ENCODE measurements at places on chromosomes 2 and 18.

DNA sequence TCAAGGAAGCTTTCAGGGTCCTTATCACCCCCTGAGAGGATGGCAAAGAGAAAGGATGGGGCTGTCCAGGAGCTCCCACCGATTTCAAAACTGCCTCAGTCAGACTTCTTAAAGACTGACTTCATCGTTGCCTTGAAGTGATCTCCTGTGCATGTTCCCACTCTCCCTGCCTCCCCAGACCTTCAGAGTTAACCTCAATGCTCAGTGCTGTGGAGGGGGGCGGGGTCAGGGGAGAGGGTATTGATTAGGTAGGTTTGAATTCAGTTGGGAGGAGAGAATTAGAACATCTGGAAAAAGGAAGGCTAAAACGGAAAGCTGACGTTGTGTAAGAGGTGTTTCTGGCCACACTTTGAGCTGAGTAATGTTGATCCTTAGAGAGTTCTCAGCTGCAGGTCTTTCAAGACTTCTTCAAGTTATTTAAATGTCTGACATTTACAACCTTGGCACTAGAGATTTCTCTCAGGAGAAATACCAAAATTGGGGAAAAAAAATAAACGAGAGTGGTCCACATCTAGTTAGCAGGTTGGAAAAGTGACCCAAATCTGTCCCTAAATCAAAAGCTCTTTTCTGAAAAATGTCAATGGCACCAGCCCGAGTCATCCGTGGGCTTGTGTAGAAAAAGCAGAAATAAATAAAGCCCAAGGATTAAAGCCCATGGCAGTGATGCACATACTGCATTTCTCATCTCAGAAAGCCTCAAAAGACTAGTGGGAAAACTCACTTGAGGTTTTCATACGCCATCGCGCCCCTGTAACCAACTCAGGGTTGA lies 134.7 kb upstream of the EPAS1 start:
- no peak for DNase-seq

GRCh38 chr2:127118038-127118437 lies 11.1 kb upstream of the BIN1 start:
- DNase-seq, result no peak

GRCh38 chr2:78061301-78061700 lies 539.1 kb upstream of the LRRTM4 start:
- DNase-seq, result no peak

DNA sequence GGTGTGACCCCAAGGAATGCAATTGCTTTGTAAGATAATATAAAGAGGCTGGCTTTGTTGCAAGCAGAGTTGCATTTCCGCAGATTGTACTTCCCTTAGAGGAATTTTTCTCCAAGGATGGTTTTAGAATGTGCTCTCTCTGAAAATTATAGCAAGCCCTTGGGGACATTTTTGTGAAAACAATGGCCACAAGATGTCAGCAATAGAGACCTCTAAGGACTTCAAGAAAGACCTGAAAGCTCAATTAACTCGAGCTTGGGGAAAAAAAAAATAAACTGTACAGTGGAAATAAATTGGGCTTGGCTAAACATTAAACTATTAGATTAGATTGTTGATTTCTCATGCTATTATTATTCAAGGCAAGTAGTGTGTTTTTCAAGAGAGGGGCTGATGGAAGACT lies 81.3 kb upstream of the KYNU start:
- DNase-seq, result no peak

DNA sequence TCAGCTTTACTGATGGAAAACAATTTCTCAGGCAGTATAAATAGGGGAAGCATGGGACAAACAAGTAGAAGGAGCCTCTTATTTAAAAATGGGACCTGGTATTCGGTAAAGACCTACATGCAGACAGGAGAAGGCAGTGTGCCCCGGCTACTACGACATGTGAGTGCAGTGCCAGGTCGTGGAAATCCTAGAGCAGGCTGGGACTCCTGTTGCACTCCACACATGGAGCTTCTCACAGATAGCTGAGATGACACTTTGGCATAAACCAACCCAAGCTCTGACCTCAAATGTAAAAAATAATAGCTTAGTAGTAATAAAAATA lies 885 bp upstream of the DSEL start:
- no peak for DNase-seq

DNA sequence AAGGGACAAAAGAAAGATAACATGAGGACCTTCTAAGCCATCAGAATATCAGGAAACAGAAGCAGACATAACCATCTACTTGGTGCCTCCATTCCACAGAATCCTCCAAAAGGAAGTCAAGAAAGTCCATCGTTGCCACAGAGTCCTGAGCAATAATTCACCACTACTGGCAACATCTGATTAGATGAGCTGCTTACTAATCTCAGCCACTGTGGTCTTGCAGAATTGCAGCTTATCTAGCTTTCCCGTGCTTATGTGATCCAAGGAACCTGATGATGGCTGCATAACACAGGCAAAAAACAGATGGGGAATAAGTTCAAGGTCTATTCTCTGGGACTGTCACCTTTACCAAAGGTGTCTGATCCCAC lies 278.5 kb downstream of the AFF3 start:
- no peak for DNase-seq

DNA sequence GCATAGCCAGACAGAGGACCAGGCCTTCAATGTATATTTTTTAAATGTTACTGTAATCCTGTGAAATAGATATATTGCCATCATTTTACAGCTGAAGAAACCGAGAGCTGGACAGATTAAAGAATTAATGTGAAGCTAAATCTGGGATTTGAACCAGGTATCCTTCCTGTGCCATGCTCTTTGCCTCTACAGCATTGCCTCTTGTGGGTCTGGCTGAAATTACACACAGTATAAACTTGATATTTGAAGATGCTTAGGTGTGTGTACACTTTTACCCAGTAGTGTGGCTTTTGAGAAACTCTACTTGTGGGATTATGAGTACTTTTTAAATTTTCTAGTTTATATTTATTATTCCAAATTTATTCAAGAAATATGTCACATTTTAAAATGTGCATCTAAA lies 264.5 kb downstream of the CNTNAP5 start:
- no peak for DNase-seq

- DNase-seq, result no peak
These were observed 12.4 kb downstream of the IL1F10 start for GRCh38 chr2:113080134-113080533.

- DNase-seq, result no peak
These were observed 82.0 kb downstream of the SMAD7 start for GRCh38 chr18:48868468-48869466.

DNA sequence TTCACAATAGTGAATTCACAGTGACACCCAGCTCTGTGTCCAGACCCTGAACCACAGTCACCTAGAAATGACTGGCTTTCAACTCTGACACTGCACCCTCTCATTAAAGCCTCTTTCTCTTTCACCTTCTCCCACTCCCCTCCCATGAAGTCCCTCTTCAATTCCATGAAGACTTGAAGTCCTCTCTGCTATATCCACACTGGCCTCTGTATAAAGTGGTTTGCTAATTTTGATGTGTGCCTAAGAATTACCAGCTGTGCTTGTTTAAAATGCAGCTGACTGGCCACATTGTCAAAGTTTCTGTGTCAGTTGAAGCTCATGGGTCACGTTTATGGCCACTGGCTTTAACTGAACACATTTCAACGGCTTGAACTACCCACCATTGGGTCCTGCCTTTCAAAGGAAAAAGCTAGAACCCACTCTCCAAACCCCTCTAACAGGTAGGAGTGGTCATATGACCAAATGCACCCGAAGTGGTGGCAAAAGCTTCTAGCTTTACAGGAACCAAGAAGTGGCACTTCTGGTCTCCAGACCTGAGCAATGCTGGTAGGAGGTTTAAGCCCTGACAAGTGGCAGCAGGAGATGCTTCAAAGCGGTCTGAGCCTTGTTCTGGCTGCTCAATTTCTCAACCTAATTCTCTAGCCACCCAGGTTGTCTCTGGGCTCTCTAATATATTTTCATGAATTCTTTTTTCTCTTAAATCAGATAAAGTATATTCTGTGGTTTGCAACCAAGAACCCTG lies 34.2 kb downstream of the B4GALT6 start:
- DNase-seq, result no peak

DNA sequence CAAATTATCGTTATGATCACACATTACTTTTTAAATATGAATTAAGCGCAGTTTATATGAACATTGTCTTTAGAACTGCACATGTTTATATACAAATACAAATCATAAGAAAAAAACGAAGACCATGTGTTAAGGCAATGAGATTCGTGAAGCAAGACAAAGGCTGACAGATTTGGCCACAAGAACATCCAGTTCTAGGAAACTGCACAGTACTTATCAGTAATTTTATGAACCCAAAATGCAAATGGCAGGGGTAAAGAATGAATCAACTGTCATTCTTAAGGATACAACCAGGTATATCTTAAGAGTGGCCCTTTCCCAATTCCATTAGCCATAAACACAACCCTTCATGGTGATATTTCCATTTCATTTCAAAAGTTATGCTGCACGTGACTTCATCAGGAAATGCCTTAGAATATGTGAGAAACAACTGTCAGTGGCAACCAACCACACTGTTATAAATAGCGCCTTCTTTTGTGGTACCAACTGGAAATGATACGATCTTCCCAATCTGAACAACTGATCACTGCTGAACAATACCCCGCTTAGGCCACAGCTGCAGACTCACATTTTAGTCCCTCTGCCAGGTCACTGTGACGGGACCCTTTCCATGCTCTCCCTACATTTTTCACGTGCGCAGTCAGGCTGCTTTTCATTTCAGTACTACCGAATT lies 144.9 kb downstream of the L3MBTL4 start:
- DNase-seq, result no peak

- DNase-seq, result no peak
These were observed 101.8 kb downstream of the COL6A3 start for GRCh38 chr2:237312021-237312755.

DNA sequence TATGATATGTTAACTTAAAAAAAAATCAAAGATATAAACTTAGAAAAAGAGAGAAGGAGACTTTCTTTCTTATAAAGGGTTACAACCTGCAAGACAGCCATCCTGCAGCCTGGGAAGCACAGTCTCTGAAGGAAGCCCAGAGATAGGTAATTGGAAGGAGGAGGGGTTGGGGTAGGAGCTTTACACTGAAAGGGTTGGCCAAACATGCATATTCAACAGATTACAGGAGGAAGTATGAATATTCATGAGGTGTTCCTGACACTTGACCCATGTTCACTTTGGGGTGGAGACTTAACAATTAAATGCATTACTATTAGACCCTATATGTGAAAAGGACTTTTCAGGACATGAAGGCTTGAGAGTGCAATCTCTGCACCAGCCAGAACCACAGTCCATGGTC lies 71.7 kb upstream of the CDH2 start:
- DNase-seq, result no peak

DNA sequence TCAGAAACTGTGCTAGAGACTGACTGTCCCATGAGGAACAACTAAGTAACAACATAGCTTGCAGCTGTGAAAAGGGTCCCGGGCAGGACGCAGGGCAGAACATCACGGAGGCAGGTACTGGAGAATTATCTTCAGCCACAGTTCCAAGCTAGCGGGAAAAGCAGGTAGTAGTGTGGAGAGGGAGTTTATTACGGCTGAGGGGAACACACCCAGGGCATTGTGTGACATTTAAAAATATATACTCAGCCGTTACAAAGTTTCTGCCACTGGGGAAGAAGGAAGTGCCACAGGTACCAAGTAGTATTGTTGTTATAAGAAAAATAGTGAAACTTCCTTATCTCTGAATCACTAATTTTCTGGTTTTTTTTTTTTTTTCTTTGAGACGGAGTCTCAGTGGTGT lies 179.6 kb downstream of the LAMA1 start:
- no peak for DNase-seq

DNA sequence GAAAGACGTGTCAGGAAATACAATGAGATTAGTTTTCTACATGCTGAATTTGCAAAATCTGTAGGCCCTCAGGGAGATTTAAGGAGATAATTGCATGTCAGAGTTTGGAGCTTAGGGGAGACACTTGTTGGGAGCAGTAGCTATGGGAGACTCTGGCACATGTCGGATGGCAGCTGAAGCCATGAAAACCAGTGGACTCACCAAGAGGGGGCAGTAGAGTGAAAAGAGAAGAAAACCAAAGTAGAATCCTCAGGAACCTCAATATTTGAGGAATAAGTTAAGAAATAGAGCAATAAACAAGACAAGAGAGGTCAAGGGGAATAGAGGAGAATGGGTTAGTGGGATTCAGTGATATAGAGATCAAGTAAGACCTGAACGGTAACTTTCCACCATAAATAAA lies 24.8 kb downstream of the RUFY4 start:
- no peak for DNase-seq

DNA sequence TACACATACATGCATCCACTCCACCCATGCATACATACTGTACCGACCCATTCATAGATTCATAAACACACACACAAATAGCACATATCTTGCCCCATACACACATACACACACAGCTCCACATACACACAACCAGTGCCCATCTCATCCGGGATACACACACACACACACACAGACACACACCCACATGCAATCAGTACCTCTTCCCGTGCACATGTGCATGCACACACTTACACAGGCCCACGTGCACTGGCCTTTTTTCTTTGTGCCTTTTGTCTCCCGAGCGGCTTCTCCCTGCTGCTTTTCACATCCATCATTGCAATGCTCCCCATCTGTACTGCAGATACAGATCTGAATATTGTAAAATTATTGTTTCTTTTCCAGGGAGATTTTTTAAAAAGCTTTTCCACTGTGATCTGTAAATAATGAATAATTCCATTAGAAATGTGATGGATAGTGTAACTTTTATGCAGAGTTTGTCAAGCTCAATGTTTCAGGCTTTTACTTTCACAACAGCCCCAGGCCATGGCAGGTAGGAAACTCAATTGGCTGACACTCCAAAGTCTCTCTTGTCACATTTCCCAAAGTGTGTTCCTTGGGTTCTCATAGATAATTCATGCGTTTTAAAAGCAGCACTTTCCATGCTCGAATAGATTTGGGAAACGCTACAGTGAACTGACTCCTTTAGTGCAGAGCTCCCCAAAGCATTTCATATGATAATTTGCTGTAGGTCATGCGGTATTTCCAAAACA lies 393.5 kb downstream of the CTNNA2 start:
- no peak for DNase-seq

DNA sequence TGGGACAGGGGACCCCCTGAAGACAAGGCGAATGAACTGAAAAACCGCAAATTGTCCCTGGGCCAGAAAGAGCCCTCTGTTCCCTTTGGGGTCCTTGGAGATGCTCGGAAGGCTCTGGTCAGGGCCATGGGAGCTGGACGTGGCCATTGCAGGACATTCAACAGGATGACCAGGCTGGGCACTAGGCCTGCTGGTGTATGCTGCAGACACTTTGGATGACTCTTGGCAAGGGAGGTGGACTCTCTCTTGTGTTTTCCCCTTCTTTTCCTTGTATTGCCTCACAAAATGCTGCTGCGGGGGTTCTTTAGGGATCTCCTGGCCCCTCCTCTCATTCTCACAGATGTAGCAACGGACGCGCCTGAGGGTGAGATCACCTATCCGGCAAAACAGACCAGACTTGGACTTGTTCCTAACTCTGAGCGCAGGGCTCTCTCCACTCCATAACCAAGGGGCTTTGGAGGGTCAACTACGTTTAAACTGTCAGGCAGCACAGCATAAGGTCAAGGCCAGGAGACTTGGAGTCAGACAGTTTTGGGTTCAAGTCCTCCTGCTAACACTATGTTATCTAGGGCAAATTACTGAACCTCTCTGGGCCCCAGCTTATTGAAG lies 41.8 kb upstream of the SH3RF3 start:
- DNase-seq, result no peak
